ENCODE measurements at places on chromosomes 7 and 10.

DNA sequence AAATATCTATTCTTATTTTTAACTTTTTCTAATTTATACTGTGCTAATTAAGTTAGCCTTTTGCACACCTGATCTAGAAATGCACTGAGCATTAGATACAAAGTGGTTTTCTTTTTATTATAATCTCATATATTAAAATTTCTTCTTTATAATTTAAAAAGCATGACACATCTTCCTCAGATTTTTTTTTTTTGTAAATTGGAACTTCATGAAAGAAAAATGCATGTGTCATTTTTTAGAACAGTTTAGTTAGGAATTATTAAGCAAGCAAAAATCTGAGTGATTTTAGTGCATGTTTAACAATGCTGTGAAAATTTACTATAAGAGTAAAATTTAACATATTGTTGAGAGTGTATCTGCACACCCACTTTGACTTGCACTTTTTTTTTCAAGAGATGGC is 367.9 kb downstream of the TFEC start:
- no peak for DNase-seq

DNA sequence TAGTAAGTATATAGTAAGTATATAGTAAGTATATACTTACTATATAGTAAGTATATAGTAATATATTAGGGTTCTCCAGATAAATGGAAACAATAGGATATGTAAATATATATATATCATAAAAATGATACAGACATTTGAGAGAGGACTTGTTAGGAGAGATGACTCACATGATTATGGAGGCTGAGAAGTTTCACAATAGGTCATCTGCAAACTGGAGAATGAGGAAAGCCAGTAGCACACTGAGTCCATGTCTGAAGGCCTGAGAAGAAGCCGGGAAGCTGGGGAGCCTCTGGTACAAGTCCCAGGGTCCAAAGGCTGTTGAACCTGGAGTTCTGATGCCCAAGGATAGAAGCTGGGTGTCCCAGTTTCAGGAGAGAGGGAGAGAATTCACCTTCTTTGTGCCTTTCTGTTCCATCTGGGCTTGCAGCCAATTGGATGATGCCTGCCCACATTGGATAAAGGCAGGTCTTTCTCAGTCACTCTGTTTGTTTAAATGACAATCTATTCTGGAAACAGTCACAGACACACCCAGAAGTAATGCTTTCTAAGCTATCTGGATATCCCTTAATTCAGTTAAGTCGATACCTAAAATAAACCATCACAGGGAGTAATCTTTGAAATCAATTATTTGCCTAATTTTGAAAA is 205.5 kb upstream of the CDC14C start:
- DNase-seq: no peak

DNA sequence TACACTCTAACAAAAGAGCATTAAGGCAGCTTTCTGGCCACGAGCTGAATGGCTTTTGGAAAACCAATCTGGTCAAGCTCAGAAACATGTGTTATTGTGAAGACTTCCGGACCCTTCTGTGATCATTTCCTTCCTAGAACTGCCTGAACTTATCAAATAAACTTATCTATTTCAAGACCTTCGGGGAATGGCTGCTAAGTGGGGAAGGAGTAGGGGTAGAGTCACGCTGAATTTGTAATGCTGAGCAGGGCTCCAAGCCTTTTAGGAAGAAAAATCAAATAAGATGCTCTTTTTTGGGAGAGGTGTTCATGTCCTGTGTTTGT is 56.6 kb downstream of the PAPSS2 start:
- no peak for DNase-seq

DNA sequence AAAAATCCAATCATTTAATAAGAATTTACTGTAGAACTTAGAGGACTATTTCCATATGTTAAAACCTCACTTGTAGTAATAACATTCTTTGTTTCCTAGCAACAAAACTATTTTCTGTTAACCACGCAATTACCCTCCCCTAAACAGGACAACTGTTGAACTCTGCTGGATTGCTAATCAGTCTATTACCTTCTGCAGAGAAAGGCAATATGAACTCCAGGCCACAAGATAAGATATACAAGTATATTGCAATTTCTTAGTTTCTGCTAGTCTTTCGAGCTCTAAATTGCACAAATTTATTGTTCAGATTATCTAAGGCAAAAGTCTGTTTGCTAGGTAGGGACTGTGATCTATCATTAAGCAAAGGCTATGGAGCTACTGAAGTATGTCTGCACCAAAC is 920.1 kb upstream of the LRRN3 start:
- no peak for DNase-seq

DNA sequence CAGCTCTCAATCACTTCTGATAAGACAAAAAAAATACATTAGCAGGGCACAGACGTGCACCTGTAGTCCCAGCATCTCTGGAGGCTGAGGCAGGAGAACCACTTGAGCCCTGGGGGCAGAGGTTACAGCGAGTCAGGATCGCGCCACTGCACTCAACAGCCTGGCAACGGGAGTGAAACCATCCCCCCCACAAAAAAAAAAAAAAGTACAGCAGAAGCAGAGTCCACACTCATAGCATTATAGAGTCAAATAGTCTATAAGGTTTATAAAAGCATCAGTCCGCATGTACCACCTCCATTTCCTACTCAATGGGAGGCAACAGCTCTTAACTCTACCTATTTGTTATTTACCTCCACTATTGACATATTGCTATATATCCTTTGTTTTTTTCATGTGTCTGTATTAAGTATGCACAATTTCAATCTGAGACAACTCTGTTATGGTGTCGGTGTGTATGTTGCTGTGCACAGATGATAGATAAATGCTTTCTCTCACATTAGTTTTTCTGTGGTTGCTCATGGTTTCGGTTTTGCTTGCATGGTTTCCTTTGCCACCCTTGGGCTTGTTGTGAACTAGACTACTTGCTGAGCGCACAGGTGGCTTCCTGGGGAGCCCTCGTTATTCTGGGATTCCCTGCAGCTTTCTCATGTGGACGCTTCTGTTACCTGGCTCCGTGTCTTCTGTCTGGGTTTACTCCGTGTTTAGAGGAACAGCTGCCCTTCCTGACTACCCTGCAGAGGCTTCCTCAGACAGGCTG is 40.4 kb downstream of the PROSER2 start:
- peak; percentile 25 for DNase-seq

GRCh38 chr10:17365402-17365801 is 89.0 kb downstream of the ST8SIA6 start:
- no peak for DNase-seq

GRCh38 chr10:106872176-106872575 is 292.3 kb downstream of the SORCS1 start:
- no peak for DNase-seq

GRCh38 chr10:28503114-28503513 is 29.8 kb upstream of the WAC start:
- DNase-seq: no peak

DNA sequence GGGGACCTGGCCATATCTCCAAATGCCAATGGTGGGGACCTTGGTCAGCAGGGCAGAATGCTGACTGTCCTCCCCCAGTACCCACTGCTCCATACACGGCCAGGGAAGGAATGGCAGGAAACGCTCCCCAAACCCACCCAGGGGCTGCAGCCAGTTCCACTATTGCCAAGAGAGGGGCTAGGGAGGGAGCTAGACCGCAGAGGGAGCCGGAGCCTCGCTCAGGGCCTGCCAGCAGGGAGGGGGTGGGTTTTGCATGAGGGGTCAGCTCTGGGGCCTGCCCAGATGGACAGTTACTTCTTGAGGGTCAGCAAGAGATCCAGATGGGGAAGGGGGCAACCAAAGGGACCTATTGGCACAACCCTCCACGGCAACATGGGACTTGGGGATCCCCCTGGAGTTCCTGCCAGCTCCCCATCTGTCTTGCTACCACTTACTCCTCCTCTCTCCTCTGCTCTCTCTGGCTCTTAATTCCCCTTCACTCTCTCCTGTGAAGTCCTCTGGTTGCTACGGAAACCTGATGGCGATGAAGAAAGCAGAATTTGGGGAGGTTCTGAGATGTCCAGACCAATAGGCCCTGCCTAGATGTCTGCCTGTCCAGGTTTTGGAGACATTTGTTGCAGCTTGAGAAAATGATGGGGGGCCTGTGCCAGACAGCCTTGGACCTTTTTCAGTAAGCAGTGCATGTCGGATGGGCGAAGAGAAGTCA is 12.6 kb downstream of the FGF8 start:
- DNase-seq: no peak

DNA sequence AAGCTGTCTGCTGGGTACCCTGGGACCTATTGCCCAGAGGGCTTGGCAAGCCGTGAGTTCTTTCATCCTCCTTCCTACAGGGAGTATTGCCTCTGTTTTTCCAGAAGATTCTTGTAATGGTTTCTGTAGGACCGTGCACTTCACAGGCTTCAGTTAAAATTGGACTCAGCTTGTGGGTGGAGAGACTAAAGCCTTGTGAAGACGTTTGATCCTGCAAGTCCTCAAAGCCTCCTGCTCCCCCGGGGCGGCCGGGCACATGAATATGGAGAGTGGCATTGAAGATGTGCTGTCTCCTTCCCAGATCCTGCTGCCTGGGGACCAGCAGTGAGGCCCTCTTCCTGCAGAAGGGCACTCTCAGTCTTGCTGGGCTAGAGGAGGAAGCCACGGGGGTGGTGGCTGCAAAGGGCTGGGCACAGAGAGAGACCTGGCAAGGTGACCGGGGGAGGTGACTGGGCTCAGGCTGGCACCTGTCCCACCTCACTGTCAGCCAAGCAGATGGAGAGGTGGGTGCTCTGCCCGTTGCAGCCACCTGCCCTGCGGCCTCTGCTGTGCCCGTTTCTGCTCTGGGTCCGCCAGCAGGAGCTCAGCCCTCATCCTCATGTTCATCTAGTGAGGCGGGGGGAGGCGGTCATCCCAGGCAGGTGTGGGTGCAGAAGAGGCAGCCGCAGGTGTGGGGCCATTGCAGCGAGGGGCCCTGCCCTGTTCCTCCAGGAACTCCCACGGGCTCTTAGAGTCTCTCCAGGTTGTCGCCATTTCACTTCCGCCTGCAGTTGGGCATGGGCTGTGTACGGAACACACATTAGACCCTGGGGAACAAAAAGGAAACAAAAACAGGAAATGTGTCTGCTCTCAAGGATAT is 55.7 kb downstream of the TMEM209 start:
- DNase-seq: no peak

DNA sequence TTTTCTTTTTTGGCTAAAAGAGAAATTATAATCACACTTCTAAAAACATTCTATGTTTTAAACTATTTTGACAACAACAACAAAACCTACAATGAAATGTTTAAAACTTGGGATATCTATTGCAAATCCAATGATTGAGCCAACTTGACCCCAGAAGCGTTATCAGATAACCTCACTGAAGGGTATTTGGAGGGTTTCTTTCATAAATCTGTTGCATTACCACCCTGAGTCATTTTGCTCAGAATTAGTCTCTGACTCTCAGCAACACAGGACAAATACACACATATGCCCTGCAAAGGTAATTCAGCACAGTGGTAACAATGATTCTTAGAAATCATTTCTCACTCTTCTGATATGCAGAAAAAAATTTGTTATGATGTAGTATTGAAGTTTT is 2.3 kb upstream of the COL1A2 start:
- DNase-seq: no peak

DNA sequence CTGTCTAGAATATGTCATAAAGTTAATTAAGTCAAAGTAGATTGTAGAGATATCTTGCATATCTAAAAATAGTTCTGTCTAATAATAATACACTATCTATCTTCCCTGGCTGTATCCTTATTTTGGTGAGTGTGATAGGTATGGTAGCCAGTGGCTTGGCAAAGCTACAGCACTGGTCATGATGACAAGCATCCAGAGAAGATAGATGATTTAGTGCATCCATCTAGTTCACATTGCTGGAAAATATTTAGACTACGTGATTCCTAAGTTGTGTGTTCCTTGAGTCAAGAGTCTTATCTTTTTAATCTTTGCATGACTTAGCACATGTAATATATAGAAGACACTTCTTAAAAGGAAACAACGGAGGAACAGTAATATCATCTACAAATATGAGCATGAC is 711.2 kb upstream of the KCND2 start:
- no peak for DNase-seq

- DNase-seq: no peak
Observed at GRCh38 chr10:97454330-97455036, 8.5 kb downstream of the ZDHHC16 start.

DNA sequence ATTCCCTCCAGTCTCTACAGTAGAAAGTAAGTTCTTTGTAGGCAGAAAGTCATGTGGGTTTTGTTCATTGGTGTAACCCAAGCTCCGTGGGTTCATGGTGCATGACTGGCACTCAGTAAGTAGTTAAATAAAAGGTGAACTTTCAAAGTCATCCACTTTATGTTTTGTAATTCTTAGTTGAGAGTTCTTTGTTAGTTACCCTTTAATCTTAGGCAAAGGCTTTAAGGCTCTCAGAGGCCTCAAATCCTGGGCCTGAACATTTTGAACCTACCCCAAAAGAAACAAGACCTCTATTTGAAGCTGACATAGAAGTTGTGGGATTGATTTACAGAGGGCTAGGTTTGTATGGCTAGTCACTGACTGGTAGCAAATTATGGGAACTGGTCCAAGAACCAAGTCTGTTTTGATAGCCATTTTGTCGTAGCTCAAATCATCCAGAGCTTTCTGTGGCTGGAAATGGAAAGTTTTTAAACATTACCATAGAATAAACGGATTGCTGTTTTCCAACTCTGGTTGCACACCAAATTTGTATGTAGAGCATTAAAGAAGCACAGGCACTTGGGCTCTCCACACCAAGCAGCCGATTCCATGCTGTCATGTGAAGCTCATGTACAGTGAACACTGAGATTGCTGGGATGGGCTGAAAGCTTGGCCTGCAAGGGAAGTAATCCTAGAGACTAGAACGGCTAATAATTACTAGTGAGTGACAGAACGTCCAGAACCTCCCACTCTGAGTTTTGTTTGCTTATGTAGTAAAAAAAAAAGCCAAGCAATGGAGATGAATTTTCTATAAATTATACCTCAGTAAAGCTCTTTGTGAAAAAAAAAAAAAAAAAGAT is 53.5 kb downstream of the DENND11 start:
- DNase-seq: no peak

DNA sequence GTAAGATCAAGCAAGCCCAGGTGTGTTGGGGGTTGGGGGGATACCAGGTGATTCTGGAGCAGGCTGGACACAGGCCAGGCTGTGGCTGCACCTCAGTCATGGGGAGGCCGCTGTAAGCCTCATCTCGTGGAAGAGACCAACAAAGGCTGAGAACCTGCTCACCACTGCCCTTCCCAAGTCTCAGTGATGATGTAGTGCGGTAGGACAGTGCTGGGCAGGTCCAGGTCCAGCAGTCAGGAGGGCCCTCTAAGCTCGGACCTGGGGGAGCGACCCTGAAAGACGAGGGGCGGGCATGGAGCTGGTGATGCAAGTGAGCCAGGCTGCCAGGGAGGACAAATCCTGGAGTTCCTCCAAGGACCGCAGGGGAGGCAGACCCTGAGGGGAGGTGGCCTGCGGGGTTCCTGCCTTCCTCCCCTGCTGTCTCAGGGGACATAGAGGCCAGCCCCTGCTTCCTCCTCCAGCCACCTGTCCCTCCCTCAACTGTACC is 3.3 kb upstream of the PWWP2B start:
- DNase-seq: no peak

- no peak for DNase-seq
Observed at GRCh38 chr7:5693529-5693928, 87.9 kb downstream of the RNF216 start.

Measured in stimulated activated CD8-positive, alpha-beta memory T cell treated with anti-CD3 and anti-CD28 coated beads, Interleukin-15, amount 100 ng/mL, for 4 hours (primary cell).